ENCODE measurements at places on chromosomes 11 and 22.

DNA sequence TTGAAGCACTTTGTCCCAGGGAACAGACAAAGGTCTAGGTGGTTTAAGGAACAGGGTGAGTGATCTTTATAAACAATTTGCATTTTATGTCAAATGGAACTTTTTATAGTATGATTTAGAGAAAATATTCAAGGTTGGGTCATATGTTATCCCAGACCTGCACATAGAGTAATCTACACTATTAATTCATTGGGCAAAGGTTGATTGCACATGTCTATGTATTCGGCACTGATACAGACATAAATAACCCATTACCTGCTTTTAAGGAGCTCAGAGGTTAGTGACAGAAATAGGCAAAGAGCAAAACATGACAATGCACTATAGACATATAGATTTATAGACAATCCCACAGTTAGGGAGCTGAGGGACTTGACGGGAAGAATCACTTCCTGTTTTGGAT, 141.5 kb upstream of the UBASH3B start:
- DNase-seq, result no peak

- no peak for DNase-seq
Measured at GRCh38 chr11:695288-695537, 191 bp upstream of the DEAF1 start.

GRCh38 chr11:67274768-67275605, 8.7 kb downstream of the GRK2 start:
- no peak for DNase-seq

DNA sequence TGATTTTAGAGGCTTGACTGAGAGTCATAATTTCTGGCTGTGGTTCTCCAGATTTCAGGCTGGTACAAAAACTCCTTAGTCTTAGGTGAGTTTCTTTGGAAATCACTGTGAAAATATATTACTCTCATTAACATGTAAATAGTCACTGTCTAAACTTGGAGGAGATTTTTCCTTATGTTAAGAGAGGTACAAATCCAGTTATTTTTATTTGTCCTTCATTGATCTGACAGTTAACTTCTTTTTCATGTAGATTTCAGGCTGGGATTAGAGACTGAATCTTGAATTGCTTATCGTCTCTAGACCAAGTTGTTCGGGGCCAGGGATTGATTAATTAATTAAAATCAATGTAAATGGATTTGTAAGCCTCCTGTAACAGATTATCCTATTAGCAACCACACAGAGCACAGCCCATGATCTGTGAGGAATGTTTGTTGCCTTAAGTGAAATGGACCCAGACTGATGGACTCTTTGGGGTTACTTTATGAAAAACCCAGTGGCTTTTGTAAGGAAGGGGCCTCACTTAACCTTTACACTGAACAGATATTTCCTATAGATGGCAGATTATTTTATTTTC, 21.1 kb downstream of the TEAD1 start:
- DNase-seq, result no peak

DNA sequence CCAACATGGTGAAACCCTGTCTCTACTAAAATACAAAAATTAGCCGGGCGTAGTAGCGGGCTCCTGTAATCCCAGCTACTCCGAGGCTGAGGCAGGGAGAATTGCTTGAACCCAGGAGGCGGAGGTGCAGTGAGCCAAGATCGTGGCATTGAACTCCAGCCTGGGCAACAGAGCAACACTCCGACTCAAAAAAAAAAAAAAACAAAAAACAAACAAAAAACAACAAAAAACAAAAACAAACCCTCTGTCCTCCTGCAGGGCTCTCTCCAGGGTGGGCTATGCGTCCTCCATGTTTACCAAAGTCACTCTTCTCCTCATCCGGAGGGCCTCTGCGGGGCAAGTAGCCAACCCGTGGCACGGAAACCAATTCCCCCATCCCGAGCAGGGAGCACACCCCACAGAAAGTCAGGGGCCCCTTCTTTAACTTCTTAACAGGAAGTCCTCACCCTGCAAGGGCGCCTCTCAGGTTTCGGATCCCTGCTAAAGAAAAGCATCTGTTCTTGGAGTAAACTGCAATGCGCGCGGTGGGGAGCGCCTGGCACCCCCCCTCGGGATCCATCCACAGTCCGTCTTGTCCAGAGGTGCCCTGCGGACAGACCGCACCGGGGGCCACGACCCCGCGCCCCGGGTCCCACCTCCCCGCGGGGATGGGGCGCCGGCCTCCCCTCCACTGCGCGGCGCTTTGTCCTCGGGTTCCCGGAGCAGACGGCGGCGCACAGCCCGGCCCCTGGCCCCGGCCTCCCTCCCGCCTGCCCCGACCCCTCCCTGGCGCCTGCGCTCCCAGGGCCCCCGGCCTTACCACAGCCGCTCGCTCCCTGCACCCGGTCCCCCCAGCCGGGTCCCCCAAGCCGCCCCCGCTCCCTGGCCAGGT, 712 bp downstream of the CERK start:
- DNase-seq, result no peak

DNA sequence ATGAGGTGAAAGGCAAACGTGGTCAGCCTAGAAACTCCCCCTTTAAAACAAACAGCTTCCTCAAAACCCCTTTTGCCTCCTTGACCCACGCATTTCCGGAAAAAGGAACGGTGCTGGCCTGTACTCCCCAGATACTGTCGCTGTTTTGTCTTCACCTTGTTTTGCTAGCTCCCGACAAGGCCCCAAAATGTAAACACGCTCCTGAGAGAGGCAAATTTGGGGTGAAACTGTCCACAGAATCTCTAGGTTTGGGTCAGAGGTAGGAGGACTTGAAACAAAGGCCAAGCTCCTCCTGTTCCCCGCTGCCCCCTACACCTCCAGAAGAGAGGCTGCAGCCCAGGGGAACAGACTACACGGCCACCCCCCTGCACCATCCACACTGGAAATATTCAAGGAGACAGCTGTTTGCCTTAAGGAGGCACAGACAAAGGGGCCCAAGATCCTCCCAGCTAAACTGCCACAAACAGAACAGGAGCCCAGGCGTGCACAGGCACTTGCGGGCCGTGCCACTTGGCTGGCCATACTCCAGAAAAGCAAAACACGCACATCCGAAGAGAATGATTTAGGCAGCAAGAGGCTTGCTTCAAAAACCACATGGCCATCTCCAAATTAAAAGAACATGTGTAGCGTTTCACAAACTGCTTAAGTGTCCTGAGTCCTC, 160.5 kb upstream of the GRK3 start:
- DNase-seq, result no peak

- no peak for DNase-seq
Measured at GRCh38 chr11:35151241-35151640, 12.3 kb downstream of the CD44 start.

GRCh38 chr11:61268588-61269250, 26.4 kb downstream of the VWCE start:
- no peak for DNase-seq

GRCh38 chr22:32127904-32128303, 31.2 kb downstream of the C22orf42 start:
- no peak for DNase-seq
